A549 treated with dexamethasone at 1 μM for 4 hours (cell line): ENCODE measurements at places on chromosomes 1 and 21. TPM values are rescaled to one million over a fixed set of nuclear protein-coding genes. Genes with fewer than 3 reads are reported as not detected.

RPE65 gene
- not detected in 5 replicates for total RNA-seq

COPA gene
- total RNA-seq: 77.3 to 90.4 TPM (median 86.3 TPM) in 5 replicates

DNAJC11 gene
- 31.3 to 36.7 TPM (median 35.0 TPM) in 5 replicates for total RNA-seq

TLCD4 gene
- 6.3 to 15.6 TPM (median 11.1 TPM) in 5 replicates for total RNA-seq

RNU1-4 gene
- total RNA-seq: 10.6 TPM in 1 of 5 replicates, not detected in the others

CELA3A gene
- not detected in 5 replicates for total RNA-seq

TMPRSS3 gene
- 0.09 to 0.53 TPM (median 0.21 TPM) in 5 replicates for total RNA-seq
